T-helper 17 cell (primary cell): ENCODE measurements at places on chromosomes 16 and 17.

DNA sequence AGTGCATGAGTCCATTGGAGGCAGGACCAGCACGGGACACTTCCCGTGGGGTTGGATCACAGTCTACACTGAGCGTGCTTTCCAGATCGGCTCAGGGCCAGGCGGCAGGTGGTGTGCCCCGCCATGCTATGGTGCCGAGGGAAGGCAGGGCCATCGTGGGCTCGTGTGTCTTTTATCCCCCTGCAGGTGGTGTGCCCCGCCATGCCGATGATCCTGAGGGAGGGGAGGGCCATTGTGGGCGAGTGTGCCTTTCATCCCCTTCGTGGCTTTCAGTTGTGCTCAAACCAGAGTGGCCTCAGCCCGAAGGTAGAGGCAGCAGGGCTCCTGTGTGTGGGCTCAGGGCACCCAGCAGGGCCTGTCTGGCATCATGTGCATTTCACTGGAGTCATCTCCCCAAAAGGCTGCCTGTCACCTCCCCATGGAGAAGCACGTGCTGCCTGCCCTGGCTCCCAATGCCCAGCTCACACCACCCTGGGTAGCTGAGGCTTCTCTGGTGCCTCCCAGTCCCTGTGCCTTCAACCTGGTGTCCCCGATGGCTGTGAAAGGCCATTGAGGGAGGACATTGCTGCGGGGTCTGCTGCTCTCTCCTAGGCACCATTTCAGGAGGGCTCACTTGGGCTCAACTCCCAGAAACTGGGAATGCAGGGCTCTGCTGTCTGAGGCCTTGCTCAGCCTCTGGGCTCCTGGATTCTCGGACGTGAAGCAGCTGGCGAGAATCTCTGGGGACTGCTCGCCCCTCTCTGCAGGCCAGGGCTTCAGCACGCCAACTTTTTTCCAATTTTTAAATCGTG lies 207.6 kb downstream of the NPIPB11 start:
- H3K27me3 ChIP-seq: no peaks in the 10 kb centered on the region

GRCh38 chr17:34117811-34118210 lies 137.3 kb upstream of the CCL2 start:
- H3K4me3 ChIP-seq: no peak overlapping the region
- H3K4me1 ChIP-seq: no peaks in the 10 kb centered on the region

GRCh38 chr17:76353004-76353598 lies 615 bp downstream of the PRPSAP1 start:
- peak overlapping the region; percentile 63 for H3K27ac ChIP-seq
- H3K27me3 ChIP-seq: no peaks in the 10 kb centered on the region

- H3K4me3 ChIP-seq: no peak overlapping the region
- H3K27me3 ChIP-seq: no peaks in the 10 kb centered on the region
- H3K36me3 ChIP-seq: peaks cover 18% of the 10 kb centered on the region
- H3K27ac ChIP-seq: no peak overlapping the region
Measured at GRCh38 chr16:24208710-24209109, 47.4 kb upstream of the CACNG3 start.

- no peak overlapping the region for H3K27ac ChIP-seq
- H3K4me1 ChIP-seq: peaks cover 8% of the 10 kb centered on the region
- DNase-seq: no peak
- H3K27me3 ChIP-seq: peaks cover 37% of the 10 kb centered on the region
- H3K4me3 ChIP-seq: no peak overlapping the region
- H3K36me3 ChIP-seq: no peaks in the 10 kb centered on the region
Measured at GRCh38 chr17:336110-337021, 16.2 kb downstream of the RPH3AL start.

DNA sequence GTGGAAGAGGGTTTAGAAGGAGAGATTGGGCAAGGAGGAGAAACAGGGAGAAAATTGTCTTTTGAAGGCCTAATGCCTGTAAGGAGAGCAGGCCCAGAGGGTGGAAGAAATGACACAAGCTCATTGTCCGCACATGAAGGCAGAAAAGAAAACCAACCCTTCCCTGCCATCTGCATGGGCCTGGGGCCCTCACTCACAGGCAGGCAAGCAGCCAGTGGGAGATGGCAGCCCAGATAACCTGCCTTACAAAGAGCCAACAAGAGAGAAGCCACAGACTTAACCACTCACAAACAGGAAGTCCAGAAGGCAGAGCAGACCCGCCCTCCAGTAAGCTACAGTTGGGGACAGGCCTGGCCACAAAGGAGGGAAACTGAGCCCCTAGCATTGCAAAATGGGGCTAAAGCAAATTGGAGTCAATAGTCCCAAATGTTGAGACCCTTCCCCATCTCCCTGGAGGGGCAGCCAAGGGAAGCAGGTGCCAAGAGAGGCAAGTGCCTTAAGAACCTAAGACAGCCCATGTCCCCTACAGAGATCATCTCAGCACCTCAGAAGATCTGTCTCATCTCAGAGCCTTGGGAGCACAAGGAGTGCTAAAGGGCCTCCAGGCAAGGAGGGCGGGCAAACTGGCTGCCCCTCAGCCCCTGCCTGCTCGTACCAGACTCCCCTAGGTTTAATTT lies 7.3 kb upstream of the TSPOAP1 start:
- H3K4me1 ChIP-seq: peaks cover 78% of the 10 kb centered on the region
- H3K4me3 ChIP-seq: peak overlapping the region; percentile 100
- peak overlapping the region; percentile 100 for H3K27ac ChIP-seq
- no peak for DNase-seq
- peaks cover 17% of the 10 kb centered on the region for H3K36me3 ChIP-seq

DNA sequence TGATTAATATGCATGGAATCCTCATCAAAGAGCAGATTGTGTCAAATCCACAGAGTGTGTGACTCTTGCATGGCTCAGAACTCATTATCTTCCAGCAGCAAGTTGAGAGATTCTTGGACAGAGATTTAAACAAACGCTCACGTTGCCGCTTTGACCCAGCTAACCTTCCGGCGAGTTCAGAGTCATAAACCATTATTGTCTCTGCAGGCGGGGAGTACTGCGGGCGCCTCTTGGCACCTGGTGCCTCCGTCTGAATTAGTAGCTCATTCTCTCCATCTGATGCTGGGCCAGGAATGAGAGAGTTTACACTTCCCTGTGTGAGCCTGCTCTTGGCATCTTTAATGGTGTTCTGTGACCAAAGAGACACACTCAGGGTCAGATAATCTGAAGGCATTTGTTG lies 138.6 kb upstream of the WSCD1 start:
- no peak overlapping the region for H3K4me3 ChIP-seq
- H3K4me1 ChIP-seq: no peaks in the 10 kb centered on the region
- H3K27ac ChIP-seq: no peak overlapping the region
- H3K36me3 ChIP-seq: no peaks in the 10 kb centered on the region
- H3K27me3 ChIP-seq: peaks cover 6% of the 10 kb centered on the region

DNA sequence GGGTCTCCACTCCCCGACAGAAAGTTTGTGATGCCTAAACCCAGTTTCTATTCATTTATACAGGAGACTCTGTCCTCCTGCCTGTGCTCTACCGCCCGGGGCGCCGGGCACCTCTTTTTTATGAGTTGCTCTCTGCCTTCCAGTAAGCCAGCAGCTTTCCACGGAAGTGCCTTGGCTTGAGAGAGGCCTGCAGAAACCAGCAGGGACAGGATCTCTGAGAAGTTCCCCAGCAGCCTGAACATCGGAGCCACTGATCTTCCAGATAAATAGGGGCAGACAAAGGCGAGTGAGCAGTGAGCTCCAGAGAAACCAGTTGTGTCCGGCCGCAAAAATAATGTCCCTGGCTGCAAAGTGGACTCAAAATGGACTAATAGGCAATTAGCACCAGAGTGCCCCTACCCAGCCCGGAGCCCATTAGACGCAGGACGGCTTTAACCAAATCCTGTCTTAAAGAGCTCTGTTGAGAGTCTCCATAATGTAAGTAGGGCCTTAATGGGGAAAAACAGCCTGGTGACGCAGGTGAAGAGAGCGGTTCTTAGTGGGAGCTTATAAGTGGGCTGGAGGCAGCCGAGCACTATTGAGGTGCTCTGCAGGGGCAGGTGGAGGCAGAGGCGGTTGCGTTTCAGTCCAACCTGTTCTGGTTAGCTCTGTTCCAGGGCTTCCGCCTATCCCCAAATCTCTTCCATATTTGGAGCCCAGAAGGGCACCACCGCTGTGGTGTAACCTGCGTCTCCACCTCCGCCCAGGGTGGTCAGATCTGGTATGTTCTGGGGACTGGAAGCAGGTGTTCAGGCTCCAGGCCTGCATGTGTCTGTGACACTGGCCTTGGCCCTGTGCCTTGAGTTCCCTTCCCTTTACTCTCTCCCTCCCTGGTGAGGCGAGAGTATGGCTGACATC lies 74.1 kb downstream of the NT5M start:
- H3K27ac ChIP-seq: no peak overlapping the region
- no peak overlapping the region for H3K4me3 ChIP-seq
- H3K4me1 ChIP-seq: peaks cover 4% of the 10 kb centered on the region
- peaks cover 18% of the 10 kb centered on the region for H3K27me3 ChIP-seq
- no peaks in the 10 kb centered on the region for H3K36me3 ChIP-seq

- no peak overlapping the region for H3K27ac ChIP-seq
- DNase-seq: no peak
- peaks cover 26% of the 10 kb centered on the region for H3K27me3 ChIP-seq
- H3K4me3 ChIP-seq: no peak overlapping the region
Measured at GRCh38 chr16:57938936-57939871, 31.7 kb downstream of the CNGB1 start.

GRCh38 chr17:40041196-40041595 lies 13.0 kb downstream of the MED24 start:
- H3K36me3 ChIP-seq: peaks cover 3% of the 10 kb centered on the region
- H3K27me3 ChIP-seq: no peaks in the 10 kb centered on the region
- no peak overlapping the region for H3K4me3 ChIP-seq

GRCh38 chr17:50993544-50993943 lies 127.1 kb downstream of the SPAG9 start:
- peaks cover 9% of the 10 kb centered on the region for H3K36me3 ChIP-seq
- DNase-seq: no peak
- H3K27ac ChIP-seq: no peak overlapping the region
- no peaks in the 10 kb centered on the region for H3K27me3 ChIP-seq

DNA sequence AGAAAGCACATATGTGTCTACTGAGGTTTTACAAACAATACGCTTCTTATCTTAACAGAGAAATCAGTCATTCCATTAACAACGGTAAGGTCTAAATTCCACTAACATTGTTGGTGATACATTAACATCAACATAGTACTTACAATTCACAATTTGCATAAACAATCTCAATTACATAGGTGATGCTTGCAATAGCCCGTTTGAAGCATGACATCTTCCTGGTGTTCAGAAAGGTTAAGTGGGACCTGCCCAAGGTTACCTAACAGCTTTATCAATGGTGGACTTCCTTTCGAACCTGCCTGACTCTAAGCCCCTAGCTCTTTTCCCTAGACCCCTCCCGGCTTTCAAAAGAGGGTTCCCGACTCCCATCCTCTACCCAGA lies 699 bp downstream of the FAM222B start:
- no peaks in the 10 kb centered on the region for H3K36me3 ChIP-seq
- H3K4me1 ChIP-seq: peaks cover 15% of the 10 kb centered on the region
- H3K4me3 ChIP-seq: peak overlapping the region; percentile 97
- no peak for DNase-seq
- no peaks in the 10 kb centered on the region for H3K27me3 ChIP-seq
- H3K27ac ChIP-seq: peak overlapping the region; percentile 96

- no peaks in the 10 kb centered on the region for H3K27me3 ChIP-seq
- DNase-seq: no peak
Measured at GRCh38 chr17:22300731-22301352, 608.5 kb downstream of the KCNJ18 start.

DNA sequence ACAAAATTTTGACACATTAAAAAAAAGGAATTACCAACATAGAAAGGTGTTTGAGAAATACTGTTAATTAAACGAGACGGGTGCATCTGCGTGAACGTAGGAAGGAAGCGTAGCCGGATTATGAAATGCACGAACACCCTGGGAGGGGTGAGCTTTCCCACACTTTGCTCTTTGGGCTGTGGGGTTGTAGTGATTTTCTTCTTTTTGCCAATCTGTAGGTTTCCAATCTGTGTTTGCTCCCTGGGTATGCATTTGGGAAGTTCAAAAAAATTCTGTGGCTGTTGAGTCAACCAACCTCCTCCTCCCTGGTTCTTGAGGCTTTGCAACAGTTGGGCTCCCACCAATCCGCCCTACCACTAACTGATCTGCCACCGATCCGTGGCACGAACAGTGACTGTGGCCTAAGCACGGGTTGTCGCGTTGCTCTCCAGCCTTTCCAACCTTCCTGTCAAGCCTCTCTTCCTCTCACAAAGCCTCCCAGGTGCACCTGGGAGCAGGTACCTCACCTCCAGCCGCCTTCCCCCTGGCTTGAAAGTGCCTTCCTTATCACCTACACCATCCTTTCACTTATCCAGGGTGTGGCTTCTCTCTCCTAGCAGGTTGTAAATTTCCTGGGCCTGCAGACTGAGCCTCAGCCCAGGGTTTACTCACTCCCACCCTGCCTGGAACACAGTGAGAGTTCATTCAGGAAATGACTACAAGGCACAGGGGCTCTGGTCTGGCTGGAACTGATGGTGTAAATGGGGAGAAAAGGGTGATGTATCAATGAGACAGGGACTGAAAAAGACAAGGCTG lies 16.6 kb downstream of the RTN4RL1 start:
- peaks cover 14% of the 10 kb centered on the region for H3K27me3 ChIP-seq
- peaks cover 3% of the 10 kb centered on the region for H3K4me1 ChIP-seq
- no peak overlapping the region for H3K27ac ChIP-seq
- H3K36me3 ChIP-seq: no peaks in the 10 kb centered on the region
- no peak overlapping the region for H3K4me3 ChIP-seq

DNA sequence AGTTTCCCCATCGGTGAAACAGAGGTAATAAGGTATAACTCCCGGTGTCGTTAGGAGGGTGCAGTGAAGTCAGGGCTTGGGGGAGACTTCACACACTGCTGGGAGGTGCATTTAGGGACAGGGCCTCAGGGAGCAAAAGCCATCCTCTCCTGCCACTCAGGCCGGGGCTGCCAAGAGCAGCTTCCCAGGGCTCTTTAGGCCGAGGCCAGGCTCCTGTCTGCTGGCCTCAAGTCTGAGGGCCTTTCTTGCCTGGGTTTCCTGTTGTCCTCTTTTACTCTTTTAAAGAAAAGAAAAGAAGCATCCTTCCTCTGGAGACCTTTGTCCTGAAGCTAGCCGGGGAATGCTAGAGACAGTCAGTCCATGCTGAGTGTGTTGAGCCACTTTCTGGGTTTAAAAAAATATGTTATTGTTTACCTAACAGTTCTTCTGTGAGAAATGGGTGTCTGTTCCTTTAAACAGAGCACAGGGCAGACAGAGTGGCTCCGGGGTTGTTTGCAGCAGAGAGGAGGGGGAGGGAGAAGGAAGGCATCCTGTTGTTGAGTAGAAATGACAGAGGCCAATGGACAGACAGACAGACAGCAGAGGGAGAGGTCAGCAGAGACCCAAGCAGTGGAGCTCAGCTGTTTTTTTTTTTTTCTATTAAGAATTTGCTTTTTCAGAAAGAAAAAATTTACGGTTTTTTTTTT lies 79.1 kb downstream of the C17orf67 start:
- H3K27ac ChIP-seq: no peak overlapping the region
- peaks cover 34% of the 10 kb centered on the region for H3K27me3 ChIP-seq
- no peak for DNase-seq
- peaks cover 6% of the 10 kb centered on the region for H3K4me1 ChIP-seq
- no peaks in the 10 kb centered on the region for H3K36me3 ChIP-seq
- H3K4me3 ChIP-seq: no peak overlapping the region
